ENCODE measurements at places on chromosomes 11 and 22.

DNA sequence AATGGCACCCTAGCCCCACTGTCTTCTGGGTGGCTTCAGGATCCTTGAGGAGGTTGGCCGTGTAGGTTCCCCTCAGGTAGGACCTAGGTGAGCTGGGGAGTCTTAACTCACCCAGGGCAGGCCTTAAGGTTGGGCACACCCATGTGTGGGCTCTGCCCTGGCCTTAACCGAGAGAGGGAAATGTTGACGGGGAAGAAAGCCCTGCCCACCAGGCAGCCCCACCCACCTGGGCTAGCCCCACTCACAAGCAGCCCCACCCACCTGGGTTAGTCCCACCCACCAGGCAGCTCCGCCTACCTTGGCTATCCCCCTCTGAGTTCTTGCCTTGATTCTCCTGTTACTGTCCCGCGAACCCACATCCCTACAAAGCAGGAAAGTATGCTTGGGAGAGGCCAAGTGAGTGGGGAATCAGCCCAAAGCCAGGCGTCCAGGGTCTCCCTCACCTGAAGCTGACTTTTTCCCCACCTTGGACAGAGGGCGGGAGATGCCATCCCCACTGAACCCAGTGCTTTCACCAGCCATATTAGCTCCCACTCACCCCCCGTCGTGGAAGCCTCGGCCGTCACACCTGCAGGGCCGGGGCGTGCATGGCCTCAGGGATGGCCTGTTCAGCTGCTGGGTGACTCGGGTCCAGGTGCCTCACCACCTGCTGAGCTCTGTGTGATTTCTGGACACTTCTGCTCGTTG lies at the start of gene MYEOV:
Gene MYEOV (plus strand): TSS at position 337 of the 687 bp plus-strand sequence. CDS start 1,200 bp downstream, outside the sequence.
- DNase-seq: peak; percentile 33

DNA sequence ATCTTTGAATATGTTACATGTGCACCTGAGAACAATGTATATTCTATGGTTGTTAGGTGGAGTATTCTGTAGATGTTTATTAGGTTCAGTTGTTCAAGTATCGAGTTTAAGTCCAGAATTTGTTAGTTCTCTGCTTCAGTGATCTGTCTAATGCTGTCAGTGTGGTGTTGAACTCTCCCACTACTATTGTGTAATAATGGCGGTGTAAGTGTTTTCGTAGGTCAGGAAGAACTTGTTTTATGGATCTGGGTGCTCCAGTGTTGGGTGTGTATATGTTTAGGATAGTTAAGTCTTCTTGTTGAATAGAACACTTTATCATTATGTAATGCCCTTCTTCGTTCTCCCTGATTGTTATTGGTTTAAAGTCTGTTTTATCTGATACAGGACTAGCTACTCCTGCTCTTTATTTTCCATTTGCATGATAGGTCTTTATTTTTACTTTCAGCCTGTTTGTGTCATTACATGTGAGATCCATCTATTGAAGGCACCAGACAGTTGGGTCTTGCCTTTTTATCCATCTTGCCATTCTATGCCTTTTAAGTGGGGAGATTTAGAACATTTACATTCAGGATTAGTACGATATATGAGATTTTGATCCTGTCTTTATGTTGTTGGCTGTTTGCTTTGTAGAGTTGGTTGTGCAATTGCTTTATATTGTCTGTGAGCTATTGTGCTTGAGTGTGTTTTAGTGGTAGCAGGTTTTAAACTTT lies 121.6 kb downstream of the DDX10 start:
- DNase-seq: no peak

GRCh38 chr11:122344215-122344614 lies 228.2 kb upstream of the BLID start:
- DNase-seq: no peak

- DNase-seq: no peak
Measured at GRCh38 chr22:20384865-20385264, 9.1 kb upstream of the ZNF74 start.

- no peak for DNase-seq
Measured at GRCh38 chr22:43592476-43592875, 180.7 kb downstream of the MPPED1 start.

GRCh38 chr11:77054084-77054483 lies 12.7 kb upstream of the CAPN5 start:
- no peak for DNase-seq

GRCh38 chr11:18088966-18089365 lies 16.9 kb downstream of the SAAL1 start:
- no peak for DNase-seq

GRCh38 chr11:30342736-30343166 lies 19.8 kb downstream of the ARL14EP start:
- DNase-seq: no peak

DNA sequence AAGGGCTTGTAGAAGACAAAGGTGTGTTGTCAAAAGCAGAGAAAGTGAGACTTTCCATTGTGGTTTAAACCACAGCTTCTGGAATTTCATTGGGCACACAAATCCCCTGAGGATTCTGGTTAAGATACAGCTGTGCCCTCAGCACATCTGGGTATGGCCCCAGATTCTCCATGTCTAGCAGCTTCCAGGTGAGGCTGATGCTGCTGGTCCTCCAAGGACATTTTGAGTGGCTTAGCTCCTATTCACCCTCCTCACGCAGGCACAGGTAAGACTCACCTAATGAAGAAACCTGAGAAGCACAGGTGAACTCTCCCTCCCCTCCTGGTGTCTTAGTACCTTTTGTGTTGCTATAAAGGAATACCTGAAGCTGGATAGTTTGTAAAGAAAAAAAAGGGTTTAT lies 88.9 kb upstream of the IGLL5 start:
- DNase-seq: no peak

- DNase-seq: no peak
Measured at GRCh38 chr11:877565-877964, 33.0 kb downstream of the CHID1 start.

Data from T-helper 2 cell (primary cell).